ENCODE measurements at places on chromosomes 4 and X.
A peak's percentile ranks its signal among the peaks of the same experiment; 100 is the strongest.

DNA sequence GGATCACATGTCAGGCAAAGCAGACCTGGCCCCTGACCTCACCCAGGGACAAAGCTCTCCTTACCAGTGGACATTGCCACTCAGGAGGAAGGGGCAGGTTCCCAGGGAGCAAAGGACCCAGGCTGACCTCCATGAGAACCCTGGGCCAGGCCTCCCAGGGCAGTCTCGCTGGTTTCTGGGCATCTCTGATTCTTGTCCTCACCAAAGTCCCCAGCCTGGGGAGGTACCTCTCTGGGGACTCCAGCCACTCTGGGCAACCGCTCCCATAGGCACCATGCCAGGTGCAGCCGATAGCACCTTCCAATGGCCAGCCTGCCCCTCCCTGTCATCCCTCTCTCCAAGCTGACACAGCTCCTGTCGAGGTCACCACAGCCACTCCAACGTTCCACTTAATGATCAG lies 7.9 kb downstream of the EVC2 start:
- no peak for DNase-seq

GRCh38 chr4:84218031-84218430 lies 281.1 kb downstream of the NKX6-1 start:
- no peak for DNase-seq

- no peak for DNase-seq
Measured at GRCh38 chrX:70635669-70636068, 191.0 kb downstream of the DLG3 start.

DNA sequence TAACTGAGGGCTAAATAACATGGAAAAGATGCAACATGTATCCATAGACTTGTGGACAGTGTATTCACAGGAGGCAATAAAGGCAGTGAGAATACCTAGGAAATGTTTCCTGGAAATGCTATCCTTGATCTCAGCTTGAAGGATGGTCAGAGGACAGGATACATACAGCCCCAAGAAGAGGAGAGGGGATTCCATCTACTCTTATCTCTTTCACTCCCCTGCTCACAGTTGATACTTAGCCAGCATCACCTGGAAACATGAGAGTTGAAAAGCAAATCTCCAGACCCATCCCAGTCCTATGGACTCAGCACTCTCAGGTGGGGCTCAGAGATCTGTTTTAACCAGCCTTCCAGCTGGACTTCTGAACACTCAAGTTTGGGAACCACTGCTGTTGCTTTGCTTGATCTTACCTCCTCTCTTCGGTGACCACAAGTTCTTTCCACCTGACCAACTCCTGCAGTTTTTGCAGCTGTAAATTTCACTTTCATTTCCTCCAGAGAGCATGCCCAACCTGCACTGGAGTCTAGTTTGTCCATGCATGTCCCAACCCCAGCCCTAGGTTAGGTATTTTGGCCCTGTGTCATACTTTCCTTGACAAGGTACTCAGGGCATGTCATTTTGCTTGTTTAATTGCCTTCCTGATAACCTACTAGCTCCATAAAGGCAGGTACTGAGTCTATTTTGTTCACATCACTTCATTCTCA lies 10.4 kb downstream of the RELL1 start:
- no peak for DNase-seq

DNA sequence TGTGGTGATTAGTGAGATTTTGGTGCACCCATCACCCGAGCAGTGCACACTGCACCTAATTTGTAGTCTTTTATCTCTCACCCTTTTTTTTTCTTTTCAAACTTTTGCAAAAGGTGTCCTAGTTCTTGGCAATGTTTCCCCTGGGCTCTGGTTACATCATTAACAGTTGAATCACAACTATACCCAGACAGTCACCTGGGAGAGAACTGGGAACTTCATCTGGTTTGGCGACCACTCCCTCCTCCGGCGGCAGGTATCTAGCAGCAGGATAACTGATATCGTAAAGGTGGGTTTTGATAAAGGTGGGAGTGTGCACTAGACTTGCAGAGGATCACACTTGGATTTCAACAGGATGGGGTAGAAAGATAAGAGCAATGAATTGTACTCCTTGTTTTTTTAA lies 140.5 kb downstream of the CHIC2 start:
- DNase-seq: no peak

DNA sequence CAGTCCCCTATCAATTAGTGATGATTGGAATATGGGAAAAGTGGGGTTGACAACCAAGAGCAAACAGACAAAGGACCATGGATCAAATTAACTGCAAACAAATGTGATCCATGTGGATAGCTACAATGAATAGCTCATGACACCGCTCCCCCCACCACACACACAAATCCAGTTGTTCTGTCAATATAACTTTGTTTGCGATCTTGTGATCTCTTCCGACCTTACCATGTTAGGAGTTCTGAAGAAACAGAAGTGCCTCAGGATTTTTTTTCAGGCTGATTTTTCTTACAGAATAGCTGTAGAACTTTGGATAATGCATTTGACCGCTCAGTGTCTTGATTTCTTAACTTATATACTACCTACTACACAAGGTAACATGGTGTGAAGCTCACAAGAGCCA lies 116.6 kb downstream of the SH2D1A start:
- no peak for DNase-seq

DNA sequence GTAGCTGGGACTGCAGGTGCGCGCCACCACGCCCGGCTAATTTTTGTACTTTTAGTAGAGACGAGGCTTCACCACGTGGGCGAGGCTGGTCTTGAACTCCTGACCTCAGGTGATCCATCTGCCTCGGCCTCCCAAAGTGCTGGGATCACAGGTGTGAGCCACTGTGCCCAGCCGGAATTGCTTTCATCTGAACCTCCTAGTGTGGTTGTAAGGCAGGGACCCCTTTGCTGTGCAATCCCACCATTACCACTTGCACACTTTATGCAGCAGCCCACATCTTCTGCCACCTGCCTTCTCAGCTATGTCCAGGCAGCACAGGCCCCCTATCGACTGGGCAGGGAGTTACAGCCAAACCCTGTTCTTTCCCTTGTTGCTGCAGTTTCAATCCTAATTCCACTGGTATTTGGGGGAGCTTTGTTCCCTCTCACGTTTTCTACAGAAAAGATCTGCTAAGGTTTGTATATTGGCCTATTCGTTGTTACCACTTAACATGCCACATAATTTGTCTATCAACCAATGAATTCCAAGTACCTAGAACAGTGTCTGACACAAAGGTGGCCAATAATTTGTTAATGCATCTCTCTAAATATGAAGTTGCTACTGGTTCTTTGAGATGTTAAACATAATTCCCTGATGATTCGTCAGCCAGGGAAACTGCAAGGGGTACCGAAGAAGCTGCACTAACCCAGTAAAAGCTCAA lies 6.5 kb downstream of the RPL39 start:
- DNase-seq: peak; percentile 68

DNA sequence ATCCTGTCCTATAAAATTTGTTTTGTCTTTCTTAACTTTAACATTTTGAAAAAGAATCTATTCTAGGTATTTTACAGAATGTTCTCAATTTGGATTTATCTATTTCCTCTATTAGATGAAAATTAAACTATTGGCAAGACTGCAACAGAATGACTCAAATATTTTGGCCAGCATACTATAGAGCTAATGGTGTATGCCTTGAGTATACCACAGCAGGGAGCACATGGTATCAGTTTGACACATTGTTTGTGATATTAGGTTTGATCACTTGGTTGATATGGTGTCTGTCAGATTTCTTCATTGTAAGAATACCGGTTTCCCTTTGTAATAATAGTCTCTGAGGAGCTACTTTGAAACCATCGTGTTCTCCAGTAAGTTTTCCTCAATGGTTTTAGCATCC lies 87.8 kb upstream of the NPNT start:
- DNase-seq: no peak

- peak; percentile 38 for DNase-seq
Measured at GRCh38 chrX:20218836-20219505, 47.7 kb downstream of the RPS6KA3 start.

DNA sequence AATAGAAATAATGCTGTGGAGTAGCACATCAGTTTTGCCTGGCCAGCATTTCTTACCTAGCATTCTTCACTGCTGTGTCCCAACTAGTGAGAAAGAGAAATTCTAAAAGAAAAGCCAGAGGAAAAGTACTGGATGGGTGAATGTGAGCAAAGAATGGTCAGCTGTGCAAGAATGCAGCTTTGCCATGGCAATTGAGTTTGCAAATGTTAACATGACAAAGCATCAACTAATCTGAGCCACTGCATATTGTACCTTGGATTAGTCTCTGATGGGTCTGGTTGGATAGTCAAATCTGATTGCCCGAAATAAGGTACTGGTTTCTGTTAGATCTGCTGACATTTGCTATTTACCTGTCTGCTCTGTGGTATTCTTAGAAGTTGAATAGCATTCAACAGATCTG lies 38.7 kb downstream of the ADD1 start:
- DNase-seq: no peak

- DNase-seq: no peak
Measured at GRCh38 chr4:173362666-173363065, 8.1 kb upstream of the SAP30 start.

- DNase-seq: no peak
Measured at GRCh38 chrX:39112143-39112542, 310.9 kb downstream of the MID1IP1 start.

- no peak for DNase-seq
Measured at GRCh38 chr4:170425521-170426143, 335.9 kb upstream of the AADAT start.

GRCh38 chr4:37541956-37542355 lies 144.2 kb downstream of the RELL1 start:
- no peak for DNase-seq

GRCh38 chrX:11535156-11535919 lies 130.4 kb downstream of the ARHGAP6 start:
- no peak for DNase-seq

- peak; percentile 17 for DNase-seq
Measured at GRCh38 chrX:103376979-103377324, 614 bp downstream of the BEX3 start.

GRCh38 chr4:17664755-17665154 lies 50.3 kb downstream of the MED28 start:
- DNase-seq: peak; percentile 64

GRCh38 chr4:37040816-37041215 lies 203.7 kb upstream of the NWD2 start:
- no peak for DNase-seq

- DNase-seq: no peak
Measured at GRCh38 chrX:124931241-124931640, 388.4 kb upstream of the TEX13C start.

GRCh38 chrX:17488036-17488435 lies 113.0 kb downstream of the NHS start:
- no peak for DNase-seq

All from hematopoietic multipotent progenitor cell treated with erythropoietin and hydrocortisone succinate and interleukin-3 and kit ligand, for 4 days (in vitro differentiated cells).